ENCODE measurements at places on chromosomes 2 and 18.

GRCh38 chr2:201697899-201698298 lies 545 bp downstream of the MPP4 start:
- no peak for DNase-seq

DNA sequence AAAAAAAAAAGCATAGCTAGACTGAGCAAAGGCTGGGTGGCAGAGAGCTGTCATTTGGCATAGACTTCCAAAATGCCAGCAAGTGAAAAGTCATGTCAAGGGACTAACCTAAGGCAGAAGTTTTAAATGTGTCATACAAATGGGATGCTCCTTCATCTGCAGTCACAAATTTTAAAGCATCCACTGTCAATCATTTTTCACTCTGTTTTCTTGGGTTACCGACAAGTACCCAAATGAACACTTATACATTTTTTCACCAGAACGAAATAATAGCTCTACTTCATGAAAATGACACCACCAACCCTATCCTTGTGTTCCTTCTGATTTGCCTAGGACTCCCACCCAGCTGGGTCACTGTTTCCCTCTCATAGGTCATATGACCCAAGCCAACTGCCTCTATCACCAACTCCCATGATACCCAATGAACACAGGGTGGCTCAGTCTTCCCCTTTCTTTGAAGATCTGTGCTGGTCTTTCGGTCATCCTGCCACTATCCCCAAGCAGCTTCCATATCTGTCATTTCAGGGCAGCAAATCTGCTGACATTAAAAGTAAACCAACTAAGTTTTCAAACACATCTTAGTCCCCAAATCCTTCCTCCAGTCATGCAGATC lies 21.5 kb downstream of the KLF7 start:
- no peak for DNase-seq

GRCh38 chr2:234898534-234899053 lies 53.2 kb upstream of the SH3BP4 start:
- DNase-seq, result no peak

DNA sequence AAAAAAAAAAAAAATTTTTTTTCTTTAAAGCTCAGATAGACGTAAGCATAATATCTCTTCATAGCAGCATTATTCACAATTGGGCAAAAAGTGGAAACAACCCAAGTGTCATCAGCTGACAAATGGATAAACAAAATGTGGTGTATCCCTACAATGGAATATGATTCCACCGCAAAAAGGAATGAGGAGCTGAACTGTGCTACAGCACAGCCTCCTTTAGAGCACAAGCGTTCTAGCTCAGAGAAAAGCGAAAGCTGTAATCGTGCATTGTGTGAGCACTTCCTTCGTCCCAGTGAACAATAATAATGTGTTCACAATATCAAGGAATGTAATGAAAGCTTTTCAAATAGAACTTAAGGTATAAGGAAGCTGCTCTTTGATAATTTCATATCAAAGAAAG lies 11.7 kb upstream of the CHMP1B start:
- DNase-seq, result no peak

GRCh38 chr18:9849407-9850283 lies 36.1 kb upstream of the TXNDC2 start:
- DNase-seq, result no peak

GRCh38 chr18:13254971-13255927 lies 36.7 kb downstream of the LDLRAD4 start:
- DNase-seq, result no peak

GRCh38 chr2:159030674-159031380 lies 62.4 kb downstream of the TANC1 start:
- no peak for DNase-seq

All from thoracic aorta (tissue), 2 donors.